Eye (tissue), 1 donor: ENCODE measurements at places on chromosomes 6 and 20.
A peak's percentile ranks its signal among the peaks of the same experiment; 100 is the strongest.

DNA sequence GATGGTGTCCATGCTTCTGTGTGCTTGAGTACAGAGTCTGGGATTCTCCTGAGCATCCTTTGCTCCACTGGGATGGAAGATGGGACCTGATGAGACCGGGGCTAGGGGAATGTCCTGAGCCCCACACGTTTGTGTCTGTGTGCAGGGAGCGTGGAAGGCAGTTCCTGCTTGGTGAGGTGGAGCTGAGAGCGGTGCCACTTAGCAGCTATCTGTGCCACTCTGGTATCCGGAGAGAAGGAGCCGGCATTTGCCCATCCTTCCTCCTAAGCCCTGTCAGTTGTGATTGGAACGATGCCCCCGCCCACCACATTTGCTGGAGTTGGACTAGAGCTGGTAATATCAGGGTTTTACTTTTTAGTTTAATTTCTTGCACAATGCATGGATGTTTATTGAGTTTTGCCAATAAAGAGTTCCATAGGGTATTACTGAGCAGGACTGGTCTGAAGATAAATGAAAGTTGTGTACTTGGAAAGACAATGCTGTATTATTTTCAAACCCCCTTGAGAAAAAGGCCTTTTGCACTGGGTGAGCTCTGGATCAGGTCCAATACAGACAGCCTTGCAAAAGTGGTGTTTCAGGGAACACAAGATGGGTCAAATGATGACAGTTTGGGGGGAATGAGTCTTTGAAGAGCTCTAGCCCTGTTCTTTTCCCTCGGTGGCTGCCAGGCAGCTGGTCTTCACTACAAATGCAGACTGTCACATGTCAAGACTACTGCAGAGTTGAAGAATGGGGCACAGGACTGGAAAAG is 130.8 kb downstream of the SYCP2 start:
- DNase-seq = no peak

- DNase-seq = peak; percentile 17
These were observed 60.9 kb downstream of the RPRD1B start for GRCh38 chr20:38094373-38094891.

DNA sequence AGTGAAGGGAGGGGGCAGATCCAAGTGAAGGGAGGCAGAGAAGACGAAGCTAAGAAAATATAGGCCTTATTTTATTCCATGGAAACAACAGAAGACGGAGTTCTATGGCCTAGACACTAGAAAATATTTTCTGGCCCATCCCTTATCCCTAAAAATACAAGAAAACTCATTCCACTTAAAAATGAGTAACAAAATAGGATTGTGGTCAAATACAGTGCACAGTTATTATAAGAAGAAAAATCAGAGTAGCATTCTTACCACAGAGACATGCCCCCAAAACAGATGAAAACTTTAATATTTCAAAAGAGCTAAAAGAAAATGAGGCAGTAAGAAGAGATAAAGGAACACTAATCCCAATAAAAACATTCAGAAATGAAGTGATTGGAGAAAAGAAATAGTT is 202.9 kb downstream of the GMPR start:
- no peak for DNase-seq

DNA sequence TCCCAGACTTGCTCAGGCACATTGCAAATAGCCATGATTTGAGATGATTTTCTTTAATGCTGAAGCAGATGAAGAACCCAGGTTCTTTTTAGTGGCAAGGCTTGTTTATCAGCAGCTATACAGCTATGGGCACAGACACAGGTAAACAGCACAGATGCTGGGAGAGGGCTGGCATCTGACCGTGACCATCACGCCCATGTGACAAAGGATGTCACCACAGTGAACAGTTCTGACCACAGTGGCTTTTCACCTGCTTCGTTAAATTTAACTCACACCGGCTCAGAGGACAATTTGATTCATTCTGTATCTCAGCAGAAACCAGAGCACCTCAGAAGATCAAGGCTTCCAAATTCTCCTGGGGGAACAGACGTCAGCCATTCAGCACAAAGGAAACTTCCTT is 142.6 kb downstream of the CDH26 start:
- no peak for DNase-seq

DNA sequence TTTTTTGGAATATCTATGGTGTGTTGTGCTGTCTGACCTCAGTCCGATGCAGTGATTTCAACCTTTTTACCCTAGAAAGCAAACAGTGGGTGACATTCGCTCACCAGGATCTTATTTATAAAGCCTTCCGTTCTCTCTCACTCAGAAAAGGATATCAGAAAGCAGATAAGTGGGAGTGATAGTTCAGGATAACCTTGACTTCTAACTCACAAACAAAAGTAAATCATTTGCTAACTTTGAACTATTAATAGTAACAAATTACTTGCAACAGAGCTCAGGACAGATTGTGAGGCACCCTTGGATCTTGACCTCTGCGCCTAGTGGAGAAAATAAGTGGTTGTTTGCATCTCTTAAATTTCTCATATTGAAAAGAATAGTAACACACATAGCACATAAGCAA is 637.1 kb upstream of the CITED2 start:
- no peak for DNase-seq

DNA sequence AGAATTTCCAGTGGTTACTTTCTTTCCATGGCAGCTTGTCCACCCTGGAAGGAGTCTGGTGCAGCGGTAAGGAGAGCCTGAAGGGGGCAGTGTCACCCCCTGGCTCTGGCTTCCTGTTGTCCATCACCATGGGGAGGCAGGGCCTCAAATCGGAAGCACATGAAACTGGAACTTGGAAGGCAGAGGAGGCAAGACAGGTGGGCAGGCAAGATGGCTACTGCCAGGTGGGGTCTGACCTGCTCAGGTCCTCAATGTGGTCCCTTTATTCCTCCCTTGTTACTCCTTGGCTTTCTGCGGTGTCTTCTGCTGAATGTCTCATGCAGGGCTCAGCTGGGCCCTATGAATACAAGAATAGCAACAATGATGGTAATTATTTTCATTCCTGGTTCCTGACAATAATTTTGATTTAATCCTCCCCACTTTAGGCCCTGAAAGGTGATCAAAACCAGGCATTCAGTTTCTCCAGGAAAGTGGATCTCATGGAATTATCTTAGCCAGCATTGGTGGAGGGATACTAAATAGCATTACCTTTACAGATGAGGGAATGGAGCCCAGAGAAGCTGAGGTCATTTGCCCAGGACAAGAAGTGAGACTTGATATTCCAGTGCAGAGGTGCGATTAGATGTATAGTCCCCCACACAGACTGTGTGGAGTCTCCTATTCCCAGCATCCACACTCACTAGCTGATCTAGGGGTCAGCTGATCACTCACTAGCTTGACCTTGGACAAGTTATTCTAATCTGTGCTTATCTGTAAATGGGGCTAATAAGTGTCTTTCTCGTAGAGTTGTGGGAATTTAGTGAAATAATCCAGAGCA is 17.6 kb upstream of the SNAI1 start:
- peak; percentile 63 for DNase-seq

- no peak for DNase-seq
These were observed 16.1 kb upstream of the LAMP5 start for GRCh38 chr20:9498322-9498721.

- no peak for DNase-seq
These were observed 164.1 kb downstream of the TBXT start for GRCh38 chr6:166003569-166003968.

GRCh38 chr6:106085984-106086813 is at the start of gene PRDM1:
PRDM1 (plus strand) TSS chr6:106086336; CDS start chr6:106086554, 218 bp downstream.
- DNase-seq = peak; percentile 83

GRCh38 chr20:48760403-48760983 is 67.3 kb downstream of the PREX1 start:
- DNase-seq = no peak

DNA sequence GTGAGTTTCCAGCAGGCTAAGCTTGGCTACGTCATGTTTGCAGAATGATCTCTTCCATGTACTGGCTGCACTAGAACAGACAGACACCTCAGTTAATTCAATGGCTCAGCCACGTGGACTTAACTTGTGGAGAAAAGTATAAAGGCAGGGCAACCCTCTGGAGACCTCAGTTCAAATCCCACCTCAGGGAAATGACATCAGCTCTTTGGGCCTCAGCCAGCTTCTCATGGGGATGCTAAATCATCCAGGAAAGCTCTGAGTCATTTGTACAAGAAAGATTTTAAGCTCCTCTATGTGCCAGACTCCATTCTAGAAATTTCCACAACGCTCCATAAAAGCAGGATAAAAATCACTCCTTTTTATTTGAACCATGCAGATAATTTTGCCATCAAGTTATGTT is 128.5 kb upstream of the SALL4 start:
- peak; percentile 33 for DNase-seq

GRCh38 chr20:4076033-4076432 is 60.7 kb upstream of the RNF24 start:
- no peak for DNase-seq

DNA sequence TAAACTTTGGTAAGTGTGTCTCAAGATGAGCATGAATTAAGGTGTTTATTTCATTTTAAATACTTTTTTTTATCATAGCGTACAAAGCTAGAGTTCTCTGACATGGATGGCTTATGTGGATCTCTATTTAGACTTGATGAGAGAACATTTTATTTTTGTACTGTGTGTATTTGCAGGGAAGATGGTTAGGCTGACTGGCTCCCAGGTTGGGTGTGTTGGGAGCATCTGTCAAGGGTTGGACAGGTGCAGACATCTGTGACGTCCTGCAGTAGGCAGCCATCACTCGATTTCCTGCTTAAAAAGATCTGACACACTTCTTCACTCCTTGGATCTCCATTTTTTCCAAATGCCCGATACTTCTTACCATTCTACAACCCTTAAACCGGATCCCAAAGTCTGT is 221.9 kb upstream of the QKI start:
- DNase-seq = no peak

DNA sequence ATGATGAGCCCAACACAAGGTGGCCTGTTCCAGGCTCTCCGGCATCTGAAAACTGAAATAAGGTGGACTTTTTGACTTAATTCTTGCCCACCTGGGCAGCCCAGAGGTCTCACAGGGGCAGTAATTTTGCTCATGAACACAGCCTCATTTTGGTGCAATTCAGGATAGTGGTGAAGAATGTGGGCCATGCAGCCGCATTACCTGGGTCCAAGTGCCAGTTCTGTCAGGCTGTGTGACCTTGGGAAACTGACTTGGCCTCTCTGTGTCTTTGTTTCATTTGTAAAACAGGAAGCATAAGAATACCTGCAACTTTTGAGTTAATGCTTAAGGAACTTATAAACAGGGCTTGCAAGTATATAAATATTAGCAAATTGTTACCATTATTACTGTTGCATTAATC is 5.6 kb downstream of the PREX1 start:
- DNase-seq = no peak

GRCh38 chr20:8749101-8749500 is 319.8 kb upstream of the PLCB4 start:
- DNase-seq = no peak

GRCh38 chr6:89989742-89990141 is 95.5 kb downstream of the GJA10 start:
- DNase-seq = no peak

GRCh38 chr20:45833030-45833882 is at the start of gene SNX21:
SNX21 (plus strand) TSS chr20:45833799; CDS start chr20:45833920, 121 bp downstream.
- peak; percentile 89 for DNase-seq

DNA sequence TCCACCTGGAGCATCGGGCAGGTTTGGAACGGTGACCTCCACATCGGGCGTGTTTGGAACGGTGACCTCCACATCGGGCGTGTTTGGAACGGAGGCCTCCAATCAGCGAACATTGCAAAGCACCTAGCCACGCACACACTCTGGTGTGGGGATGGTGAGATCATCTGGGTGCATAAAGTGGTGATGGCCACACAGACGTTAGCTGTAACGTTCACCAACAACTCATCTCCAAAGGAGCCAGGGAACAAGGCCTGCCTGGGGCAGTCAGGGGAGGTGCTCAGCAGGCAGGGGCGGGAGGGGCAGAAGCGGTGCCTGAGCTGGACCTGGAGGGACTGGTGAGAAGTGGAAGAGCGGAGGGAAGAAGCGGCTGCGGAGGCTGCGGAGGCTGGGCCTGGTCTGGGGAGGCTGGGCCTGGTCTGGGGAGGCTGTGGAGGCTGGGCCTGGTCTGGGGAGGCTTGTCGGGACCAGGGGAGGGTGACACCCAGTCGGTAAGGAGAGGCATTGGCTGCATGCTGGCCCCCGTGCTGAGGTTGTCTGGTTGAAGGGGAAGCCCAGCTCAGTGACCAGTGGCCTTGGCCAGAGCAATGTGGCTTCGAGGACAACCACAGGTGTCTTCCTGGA is 89.9 kb downstream of the PSMB1 start:
- no peak for DNase-seq

GRCh38 chr6:15384901-15385300 is 139.0 kb downstream of the JARID2 start:
- no peak for DNase-seq

DNA sequence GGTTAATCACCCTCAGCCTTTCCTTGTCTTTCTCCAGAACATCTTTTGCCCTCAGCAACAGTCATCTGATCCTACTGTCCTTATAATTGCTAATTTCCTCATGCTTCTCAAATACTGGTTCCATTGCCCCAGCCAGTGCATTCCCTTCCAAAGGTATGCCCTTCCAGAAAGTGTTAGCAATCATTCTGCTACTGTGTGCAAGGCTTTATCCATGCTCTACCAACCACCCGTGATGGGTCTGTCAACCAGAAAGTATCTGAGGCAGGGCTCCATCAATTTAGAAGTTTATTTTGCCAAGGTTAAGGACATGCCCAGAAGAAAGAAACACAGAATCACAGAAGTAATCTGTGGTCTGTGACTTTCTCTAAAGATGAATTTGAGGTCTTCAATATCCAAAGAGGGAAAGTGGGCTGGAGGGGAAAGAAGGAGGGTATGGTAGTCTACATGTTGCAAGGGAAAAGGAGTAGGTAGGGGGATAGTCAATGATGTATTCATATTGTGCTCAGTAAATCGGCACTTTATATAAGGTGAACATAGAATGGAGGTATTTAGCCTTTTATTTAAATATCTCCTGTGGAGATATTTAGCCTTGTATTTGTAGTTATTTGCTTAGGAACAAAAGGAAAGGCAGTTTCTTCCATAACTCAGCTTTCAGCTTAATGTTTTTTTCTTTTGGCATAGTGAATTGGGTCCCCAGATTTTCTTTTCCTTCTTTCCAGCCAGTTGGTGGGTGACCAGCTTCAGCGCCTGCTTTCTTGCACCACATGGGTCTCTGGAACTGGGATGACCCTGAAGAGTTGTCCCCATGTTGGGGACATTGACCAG is 35.2 kb upstream of the PAQR8 start:
- no peak for DNase-seq

DNA sequence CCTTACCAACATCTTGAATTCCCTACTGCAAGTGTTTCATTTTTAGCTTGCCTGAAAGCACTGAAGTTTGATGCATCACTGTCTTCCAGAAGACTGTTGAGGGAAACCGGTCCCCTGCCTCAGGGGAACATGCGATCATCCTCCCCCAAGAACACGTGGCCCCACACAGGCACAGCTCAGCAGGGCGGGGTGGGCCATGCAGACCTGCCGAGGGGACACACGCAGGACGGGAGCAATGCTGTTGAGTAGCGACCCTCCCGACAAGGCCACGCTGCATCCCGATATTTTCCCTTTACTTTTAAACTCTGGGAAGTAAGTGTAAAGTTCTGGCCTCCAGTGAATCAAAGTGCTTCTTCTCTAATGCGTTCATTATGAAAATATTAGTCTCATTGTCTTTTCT is 59.3 kb upstream of the XRN2 start:
- DNase-seq = no peak
